ENCODE measurements at places on chromosomes 2 and 18. TPM values are rescaled to one million over a fixed set of nuclear protein-coding genes. Genes with fewer than 3 reads are reported as not detected.

The NT5DC4 gene
- not detected for total RNA-seq

The TRIM43 gene
- not detected for total RNA-seq

The NPPC gene
- not detected for total RNA-seq

The HSBP1L1 gene
- 5.7 TPM for total RNA-seq

All from vein endothelial cell (primary cell).